ENCODE measurements at places on chromosomes 12 and 14.

GRCh38 chr12:116529686-116530085 lies 29.5 kb upstream of the MAP1LC3B2 start:
- DNase-seq, result no peak

DNA sequence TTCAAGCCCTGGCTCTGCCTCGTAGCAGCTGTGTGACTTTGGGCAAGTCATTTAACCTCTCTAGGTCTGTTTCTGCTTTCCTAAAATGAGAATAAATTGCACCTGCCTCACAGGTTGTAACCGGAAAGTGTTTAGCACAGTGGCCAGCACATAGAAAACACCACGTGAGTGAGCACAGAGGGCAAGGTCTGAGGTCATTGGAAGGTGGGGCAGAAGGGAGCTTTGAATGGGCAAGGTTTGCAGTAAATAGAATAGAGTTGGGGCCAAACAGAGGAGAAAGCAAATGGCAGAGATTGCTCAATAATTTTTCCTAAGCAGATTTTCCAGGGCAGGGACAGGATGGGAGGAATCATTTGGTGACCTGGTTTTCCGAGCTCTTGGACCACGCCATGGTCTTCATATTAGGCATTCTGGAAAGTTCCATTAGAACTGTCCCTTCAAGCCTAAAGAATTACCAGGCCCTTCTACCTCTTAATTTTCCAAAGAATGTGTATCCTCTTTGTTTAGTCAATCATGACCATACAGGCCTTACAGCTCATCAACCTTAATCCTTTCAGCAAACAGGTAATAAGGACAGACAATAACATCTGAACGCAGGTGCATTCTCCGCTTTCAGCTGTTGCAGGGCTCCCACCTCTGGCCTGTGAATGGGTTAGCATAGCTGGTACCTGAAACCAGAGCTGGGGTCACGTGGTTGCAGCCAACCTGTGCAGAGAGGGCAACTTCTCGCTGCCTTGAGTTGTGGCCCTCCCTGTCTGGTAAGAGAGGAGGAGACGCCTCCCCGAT lies 53.8 kb downstream of the VWF start:
- no peak for DNase-seq

GRCh38 chr14:52695481-52696091 lies at the start of gene ERO1A:
Gene ERO1A, minus strand, starts transcription at chr14:52695558. Its CDS starts 77 bp downstream, at chr14:52695481.
- peak; percentile 49 for DNase-seq

GRCh38 chr12:51669996-51670395 lies 79.0 kb downstream of the SCN8A start:
- no peak for DNase-seq

DNA sequence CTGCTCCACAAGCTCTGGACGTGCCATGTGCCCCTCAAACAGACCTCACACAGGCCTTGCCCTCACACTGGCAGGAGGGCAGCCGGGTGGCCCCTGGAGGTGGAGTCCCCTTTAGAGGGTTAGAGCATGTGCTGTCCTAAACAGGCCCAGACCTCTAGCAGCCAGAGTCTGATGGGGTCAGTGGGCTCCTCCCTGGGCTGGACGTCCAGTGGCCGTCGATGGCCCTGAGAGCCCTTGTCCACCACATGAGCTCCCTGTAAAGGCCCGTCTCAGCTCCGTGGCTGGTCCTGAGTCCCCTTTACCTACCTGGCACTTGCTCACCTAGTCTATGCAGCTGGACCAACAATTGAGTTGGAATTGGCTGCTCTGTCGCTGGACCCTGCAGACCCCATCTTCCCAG lies 3.8 kb downstream of the TMEM179 start:
- DNase-seq, result no peak

GRCh38 chr12:4286228-4286627 lies 12.7 kb downstream of the CCND2 start:
- no peak for DNase-seq

GRCh38 chr12:130646716-130647370 lies 69.3 kb downstream of the RIMBP2 start:
- DNase-seq, result no peak

DNA sequence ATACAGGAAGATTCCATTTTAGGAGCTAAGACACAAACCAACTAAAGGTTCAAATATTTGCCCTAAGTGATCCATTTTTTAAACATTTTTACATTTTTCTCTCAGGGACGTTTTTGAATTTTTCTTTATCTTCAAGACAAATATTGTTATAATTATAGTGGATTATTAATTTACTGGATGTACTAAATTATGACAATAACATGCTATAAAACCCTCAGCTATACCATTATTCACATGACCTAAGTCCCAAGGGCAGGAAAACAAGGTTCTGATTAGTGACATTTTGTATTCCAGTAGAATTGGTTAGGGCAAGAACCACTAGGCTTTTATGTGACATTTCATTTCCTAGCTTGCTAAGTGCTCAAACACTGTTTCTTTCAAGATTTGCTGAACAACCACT lies 16.5 kb upstream of the FBLN5 start:
- DNase-seq, result no peak

DNA sequence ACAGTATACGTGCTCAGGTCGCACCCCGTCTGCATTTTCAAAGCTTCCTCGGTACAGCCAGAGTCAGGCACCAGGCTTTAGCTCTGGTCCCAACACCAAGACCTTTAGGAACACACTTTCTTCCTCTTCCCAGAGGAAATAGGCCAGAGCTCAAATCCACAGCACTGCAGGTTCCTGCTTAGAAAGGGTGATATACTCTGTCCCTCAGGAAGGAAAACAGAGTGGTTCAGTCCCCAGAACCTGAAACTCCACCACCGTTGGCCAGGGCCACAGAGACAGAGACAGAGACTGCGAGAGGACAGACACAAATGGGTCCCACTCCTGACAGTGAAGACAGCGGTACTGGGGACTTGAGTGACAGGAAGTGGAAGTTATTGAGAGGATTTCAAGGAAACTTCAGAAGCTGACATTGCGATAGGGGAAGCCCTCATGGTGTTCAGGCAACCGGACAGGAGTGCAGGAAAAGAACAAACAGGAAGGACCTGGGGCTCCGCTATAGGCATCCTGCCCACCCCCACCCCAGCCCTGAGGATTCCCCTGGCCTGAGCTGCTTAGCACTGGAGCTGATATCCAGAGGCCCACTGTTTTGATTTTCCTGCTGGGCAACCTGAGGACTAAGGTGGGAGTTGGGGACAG lies 5.5 kb upstream of the KRT8 start:
- no peak for DNase-seq

DNA sequence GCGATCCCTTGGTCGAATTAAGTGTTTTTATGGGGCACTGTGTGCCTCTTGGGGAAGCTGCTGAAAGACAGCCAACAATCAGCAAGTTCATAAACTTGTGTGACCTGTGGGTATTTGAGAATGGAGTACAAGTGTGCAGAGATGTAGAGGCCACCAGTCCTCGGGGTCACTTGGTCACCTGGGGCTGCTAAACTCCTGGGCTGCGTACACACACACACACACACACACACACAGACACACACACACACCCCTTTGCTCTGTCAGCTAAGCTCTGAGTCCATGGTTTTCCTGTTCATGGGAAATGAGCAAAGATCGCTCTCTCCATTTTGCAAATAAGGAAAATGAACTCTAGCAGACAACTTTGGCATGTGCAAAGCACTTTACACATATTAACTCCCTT lies 24.5 kb downstream of the DYRK4 start:
- no peak for DNase-seq

DNA sequence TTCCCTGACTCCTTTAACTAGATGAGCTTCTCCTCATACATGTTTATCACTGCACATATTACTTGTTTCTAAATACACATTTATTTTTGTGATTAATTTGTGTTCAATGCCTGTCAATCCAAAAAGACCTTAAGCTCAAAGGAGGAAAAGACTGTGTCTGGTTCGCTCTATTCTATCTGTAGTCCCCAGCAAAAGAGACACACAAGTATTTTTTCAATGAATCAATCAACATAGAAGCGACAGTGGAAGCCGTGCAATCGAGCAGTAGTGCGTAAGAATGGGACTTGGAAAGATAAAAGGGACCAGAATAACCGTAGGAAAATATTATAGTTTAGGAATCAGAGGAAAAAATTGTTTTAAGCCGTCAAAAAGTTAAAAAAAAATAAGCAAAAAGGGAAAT lies 951 bp downstream of the WDHD1 start:
- DNase-seq, result no peak

DNA sequence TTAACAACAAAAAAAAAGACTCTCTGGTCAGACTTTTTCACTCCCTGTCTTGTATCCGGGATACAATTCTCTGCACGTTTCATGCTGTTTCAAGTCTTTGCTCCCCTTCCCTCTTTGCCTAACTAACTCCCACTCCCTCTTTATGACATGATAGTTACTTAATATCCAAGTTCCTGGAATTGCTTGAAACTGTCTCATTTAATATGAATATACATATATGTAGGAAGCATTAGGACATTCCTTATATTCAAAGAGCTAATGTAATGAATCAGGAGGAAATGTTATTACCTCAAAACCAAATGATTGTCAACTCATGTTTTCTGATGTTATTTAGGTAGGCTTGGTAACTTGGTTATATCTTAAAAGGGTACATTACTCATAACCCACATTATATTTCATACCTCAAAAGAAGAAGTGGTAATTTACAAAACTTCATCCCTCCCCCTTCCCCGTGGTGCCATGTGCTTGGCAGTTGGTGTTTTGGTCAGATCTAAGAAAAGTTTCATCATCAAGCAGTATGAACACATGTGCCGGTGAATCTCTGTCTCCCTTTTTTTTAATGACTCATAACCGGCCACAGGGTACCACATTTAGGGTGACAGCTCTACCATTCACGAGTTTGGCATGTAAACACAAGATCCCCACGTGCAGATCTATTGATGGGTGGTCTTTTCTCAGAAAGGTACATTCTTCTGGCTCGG lies 56.5 kb downstream of the HCAR2 start:
- peak; percentile 45 for DNase-seq

GRCh38 chr12:129696926-129697325 lies 206.9 kb downstream of the TMEM132D start:
- no peak for DNase-seq

DNA sequence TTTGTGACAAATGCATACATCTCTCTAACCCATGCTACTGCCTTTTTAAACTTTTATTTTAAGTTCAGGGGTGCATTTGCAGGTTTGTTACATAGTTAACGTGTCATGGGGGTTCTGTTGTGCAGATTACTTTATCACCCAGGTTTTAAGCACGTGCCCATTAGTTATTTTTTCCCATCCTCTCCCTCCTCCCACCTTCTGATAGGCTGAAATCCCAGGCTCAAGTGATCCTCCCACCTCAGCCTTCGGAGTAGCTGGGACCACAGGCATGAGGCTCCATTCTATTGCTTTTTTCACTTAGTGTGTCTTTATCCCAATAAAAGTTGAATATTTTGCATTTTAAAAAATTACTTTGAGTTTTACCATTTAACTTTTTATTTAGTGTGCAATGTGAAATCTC lies 68.9 kb downstream of the BAZ1A start:
- DNase-seq, result no peak

DNA sequence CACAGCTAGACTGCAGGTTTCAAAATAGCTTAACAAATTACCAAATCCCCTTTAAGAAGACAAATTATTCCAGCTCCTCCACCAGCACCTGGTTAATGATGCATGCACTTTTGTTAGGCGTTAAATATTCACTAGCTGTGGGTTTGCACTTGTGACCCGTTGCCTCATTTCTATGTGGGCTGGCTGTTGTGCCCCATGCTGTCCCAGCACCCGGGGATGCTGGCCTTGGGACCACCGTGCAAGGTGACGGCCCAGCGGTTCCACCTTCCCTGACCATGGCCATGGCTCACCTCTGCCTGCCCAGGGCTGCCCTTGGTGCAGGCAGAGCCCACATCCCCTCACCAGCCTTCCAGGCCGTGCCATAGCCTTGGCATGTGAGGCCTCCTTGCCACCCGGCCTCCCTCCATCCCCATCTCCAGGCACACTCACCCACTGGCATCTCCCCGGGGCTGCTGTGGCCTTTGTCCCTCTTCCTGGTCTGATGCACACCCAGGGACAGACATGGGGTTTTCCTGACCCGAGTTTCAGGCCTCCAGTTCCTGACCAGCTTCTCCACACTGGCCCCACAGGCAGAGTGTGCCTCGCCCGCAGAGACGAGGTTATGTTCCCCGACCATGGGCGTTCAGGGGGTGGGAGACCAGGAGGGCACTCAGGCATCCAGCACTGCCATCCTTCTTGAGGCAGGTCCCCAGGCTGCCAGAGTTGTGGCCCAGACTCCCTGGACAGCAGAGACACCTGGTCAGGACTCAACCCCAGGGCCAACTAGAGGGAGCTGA lies 20.3 kb upstream of the C14orf180 start:
- no peak for DNase-seq

DNA sequence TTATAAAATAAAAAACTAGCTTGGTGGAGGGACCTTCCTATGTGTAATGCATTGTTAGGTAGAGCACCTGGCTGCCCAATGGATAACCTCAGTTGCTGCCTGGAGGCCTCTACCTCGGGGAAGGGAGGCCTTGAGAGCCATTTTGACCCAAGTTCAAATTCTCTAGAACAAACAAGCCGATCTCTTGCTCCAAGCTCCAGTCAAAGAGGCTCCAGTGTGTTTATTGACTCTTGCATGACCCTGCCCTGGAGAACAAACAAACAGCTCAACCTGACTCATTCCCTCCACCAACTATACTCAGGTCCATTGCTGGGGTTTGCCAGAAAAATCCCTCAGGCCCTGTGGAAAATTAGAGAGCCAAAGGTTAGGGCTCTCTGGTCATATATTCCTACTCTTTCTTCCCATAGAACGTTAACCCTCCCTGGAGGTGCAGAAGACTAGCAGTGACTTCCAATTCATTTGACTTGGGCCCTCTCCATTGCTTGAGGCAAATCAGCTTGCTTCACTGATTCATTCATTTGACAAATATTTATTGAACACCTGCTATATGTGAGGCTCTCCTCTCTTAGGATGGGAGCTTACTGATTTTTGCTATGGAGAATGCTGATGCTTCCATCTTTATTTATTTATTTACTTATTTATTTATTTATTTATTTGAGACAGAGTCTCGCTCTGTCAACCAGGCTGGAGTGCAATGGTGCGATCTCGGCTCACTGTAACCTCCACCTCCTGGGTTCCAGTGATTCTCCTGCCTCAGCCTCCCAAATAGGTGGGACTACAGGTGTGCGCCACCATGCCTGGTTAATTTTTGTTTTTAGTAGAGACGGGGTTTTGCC lies 73.7 kb upstream of the CISTR start:
- DNase-seq, result no peak

- DNase-seq, result peak; percentile 11
Measured at GRCh38 chr12:41932470-41932991, 212.1 kb downstream of the GXYLT1 start.

GRCh38 chr14:103451401-103451800 lies 66.2 kb downstream of the MARK3 start:
- no peak for DNase-seq

DNA sequence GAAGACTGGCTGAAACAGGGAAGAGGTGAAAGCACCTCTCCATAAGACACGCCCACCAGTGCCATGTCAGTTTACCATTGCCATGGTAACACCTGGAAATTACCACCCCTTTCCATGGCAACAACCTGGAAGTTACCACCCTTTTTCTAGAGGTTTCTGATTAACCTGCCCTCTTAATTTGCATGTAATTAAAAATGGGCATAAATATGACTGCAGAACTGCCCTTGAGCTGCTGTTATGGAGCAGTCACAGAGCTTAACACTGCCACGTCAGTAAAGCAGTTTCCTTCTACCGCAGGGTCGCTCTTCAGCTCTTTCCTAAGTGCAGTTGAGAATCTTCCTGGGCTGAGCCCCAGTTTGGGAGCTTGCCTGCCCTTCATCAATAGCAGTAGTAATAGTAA lies 55.2 kb downstream of the RASSF3 start:
- peak; percentile 79 for DNase-seq

- DNase-seq, result no peak
Measured at GRCh38 chr12:114676142-114676741, 7.7 kb downstream of the TBX3 start.

Measured in CD8-positive, alpha-beta T cell (primary cell).